ENCODE measurements at places on chromosomes 7 and 10.

DNA sequence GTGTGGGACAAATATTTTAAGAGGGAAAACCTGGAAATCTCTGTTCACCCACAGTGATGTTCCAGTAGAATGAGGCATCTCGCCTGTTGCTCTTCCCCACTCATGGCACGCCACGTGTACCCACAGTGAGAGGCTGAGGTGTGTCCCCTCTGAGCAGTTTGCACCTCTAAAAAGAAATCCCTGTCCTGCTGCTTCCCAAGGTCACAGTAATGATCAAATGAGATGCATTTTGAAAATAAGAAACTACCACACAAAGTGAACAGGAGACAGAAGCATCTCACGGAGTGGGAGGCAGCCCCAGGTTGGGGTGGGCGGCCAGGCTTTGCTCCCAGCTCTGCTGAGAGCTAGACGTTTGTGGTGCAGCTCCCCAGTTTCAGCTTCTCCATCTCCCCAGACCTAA, 12.4 kb upstream of the ZNF777 start:
- no peak for DNase-seq

- no peak for DNase-seq
Measured at GRCh38 chr10:121440461-121440860, 157.8 kb downstream of the FGFR2 start.

- no peak for DNase-seq
Measured at GRCh38 chr7:20532890-20533289, 82.6 kb upstream of the ABCB5 start.

GRCh38 chr7:84582747-84583146, 388.2 kb upstream of the SEMA3A start:
- DNase-seq: no peak

All from NCI-H524 (cell line).